ENCODE measurements at places on chromosomes 12 and 14.
A peak's percentile ranks its signal among the peaks of the same experiment; 100 is the strongest.

DNA sequence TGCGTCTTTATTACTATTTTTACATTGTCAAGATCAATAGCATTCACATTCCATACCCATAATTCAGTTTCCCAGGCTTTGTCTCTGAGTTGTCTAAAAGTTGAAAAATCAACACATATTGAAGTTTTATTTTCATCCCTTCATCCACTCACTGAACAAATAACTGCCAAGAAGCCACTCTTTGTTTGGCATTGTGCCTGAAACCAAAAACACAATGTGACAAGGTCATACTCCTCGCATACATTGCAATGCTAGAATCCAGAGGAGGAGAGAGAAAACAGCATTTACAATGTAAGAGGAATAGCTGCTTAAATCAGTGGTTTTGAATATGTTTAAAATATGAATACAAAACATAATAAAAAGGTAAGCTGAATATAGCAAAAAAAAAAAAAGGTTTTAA is 71.8 kb downstream of the CCDC60 start:
- DNase-seq = no peak

GRCh38 chr12:9240776-9241175 is 32.6 kb upstream of the PZP start:
- no peak for DNase-seq

- DNase-seq = no peak
Observed at GRCh38 chr14:97106609-97107008, 309.4 kb downstream of the VRK1 start.

DNA sequence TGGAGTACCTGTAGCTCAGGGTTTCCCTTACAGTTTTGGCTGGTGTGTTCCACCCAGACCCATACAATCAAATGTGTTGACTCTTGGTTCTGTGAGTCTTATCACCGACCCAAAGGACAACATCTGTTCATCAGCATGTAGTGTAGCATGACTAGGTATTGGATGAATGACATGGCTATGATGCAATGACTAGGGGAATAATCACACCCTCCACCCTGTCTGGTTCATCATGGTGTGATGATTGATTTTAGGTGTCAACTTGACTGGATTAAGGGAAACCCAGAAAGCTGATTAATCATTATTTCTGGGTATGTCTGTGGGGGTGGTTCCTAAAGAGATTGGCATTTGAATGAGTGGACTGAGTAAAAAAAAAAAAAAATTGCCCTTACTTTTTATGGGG is 311.3 kb downstream of the DPF3 start:
- no peak for DNase-seq

DNA sequence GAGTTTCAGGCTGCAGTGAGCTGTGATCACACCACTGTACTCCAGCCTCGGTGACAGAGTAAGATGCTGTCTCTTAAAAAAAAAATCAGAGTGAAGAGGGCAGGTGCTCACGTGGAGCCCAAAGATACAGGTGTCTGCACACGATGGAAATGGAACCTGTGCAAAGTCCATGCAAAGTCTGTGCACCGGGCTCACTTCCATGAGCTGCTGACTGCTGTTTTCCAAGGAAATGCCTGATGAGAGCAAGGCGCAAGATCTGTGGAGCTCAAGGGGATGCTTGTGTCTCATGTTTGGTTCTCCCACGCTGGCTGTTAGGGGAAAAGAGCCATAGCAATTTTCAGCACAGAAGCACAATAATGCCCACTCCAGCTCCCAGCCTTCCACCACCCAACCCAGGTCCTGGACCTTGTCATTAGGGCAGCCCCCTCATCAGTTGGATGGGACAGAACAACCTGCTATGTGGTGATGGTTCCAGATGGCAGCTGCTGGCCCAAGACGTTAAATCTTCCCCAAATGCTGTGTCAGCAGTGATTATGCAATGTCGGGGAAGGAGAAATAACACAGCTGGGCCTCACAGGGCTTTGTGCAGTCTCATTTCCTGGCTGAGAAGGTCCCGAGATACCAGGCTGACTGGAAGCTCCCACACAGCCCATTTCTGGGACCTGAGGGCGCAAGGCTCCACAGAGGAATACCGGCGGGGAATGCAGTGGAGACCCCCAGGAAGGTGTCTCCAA is 27.9 kb upstream of the DICER1 start:
- DNase-seq = peak; percentile 65

DNA sequence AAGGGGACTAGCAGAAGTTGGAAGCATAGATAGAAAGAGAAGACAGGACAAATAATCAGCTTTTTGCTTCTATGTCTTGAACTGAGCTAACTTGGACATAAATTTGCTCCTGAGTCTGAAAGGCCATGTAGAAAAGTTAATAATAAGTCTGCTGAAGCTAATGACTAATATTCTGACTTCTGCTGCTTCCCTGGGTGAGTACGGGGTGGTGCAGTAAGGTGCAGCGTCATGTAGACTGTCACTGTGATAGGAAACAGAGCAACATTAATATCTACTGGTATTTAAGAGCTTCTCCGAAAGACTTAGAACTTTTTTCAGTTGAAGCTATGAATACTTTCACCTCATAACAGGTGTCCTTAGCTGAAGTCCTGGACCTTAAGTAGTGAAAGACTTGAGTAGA is 34.1 kb upstream of the CPM start:
- no peak for DNase-seq

DNA sequence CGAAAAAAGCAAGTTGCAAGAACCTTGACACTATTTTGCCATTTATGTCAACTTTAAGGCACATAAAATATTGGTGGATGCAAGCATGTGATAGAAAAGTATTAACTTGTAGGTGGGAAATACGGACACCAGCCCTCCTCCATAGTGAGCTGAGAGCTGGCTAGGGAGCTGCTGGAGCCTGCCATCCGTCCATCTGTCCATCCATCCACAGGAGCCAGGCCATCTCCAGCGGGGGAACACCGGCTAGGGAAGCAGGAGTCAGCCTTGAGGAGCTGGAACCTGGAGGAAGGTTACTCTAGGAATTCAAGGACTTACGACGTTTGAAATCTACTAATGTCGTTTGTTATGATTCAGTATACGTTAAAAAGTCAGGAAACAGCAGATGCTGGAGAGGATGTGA is 120.7 kb upstream of the C14orf180 start:
- DNase-seq = no peak

Measured in Kasumi-1 (cell line).